Activated CD4-positive, alpha-beta memory T cell treated with anti-CD3 and anti-CD28 coated beads, Interleukin-2, amount 10 ng/mL, durations not matched to agents 7 days and 5 days (primary cell): ENCODE measurements at places on chromosomes 1 and 21.

- no peak for DNase-seq
These were observed 1.7 kb downstream of the DR1 start for GRCh38 chr1:93347334-93347899.

- no peak for DNase-seq
These were observed 14.8 kb upstream of the GBP5 start for GRCh38 chr1:89287181-89288050.

DNA sequence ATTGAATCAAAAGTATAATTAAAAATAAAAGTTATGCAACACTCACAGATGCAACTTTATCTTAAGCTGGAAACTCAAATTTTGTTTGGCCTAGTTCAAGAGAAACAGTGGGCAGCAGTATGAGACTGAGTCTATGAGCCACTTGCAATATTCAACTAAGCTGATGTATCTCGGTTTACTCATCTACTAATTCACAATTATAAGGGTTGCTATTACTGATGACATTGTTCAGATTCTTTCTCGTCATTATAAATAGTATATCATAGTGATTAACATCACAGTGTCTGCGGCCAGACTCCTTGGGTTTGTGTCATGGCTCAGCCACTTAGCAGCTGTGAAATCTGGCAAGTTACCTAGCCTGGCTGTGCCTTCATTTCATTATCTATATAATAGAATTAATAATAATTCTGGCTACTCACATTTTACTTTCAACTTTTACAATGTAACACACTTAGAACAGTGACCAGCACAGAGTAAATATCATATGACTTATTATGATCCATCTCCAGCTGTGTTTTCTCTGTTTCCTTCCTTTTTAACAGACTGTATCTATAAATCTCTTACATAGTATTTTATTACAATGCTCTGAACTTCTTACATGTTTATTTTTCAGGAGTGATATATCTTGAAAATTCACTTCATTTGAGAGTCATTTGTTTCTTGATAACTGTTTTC, 194.3 kb upstream of the RGS18 start:
- DNase-seq, result no peak

GRCh38 chr1:95195046-95195445, 39.0 kb upstream of the RWDD3 start:
- DNase-seq, result no peak

DNA sequence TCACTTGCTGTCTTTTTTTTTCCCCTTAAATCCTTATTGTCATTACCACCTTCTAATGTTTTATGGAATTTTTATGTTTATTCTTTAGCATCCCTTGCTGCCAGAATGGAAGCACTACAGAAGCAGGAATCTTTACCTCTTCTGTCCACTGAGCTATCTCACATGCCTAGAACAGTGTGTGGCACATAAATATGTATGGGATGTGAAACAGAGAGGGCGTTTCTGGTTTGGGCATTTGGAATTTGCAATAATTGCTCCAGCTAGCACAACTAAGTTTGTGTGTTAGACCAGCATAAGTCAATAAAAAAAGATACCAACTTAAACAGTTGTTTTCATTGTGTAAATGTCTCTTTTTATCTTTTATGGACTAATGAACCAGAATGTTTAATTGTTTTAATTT, 330.8 kb downstream of the DISC1 start:
- no peak for DNase-seq

- no peak for DNase-seq
These were observed 21.3 kb upstream of the CDCP2 start for GRCh38 chr1:54174106-54174505.
